ENCODE measurements at places on chromosomes 5 and 9.

- DNase-seq: no peak
Observed at GRCh38 chr5:82912462-82912861, 164.7 kb downstream of the TMEM167A start.

DNA sequence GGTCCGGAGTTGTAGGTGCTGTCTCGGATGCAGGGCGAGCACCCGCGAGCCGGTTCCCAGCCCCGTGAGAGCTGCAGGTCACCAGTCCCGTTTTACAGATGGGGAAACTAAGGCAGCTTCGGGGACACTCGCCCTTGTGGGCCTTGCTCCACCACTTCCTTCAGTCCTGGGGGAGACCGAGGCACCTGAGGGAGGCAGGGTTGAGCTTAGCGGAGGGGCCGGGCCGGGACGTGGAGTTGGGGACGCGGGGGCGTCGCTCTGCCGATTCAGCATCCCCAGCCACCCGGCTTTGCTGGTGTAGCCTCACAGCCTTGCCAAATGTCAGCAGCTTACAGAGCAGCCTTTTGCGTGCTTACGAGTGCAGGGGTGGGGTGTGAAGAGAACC lies 530 bp downstream of the BBLN start:
- no peak for DNase-seq

DNA sequence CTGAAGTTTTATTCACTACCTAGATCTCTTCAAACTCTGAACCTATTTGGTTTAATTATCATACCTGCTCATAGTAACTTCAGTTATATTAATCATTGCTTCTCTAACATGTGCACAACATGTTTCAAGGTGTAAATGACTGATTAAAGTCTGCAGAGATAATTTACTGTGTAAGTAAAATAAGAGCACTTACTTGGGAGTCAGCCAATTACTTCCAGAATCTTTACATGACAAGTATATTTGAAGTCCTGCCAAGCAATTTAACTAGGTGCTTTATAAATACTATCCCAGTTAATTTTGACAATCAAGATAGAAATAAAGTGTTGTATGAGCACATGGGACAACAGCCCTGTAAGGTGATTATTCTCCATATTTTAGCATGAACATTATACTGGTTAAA lies 109.9 kb downstream of the RFX3 start:
- DNase-seq: no peak

GRCh38 chr9:35277628-35278359 lies 116.0 kb downstream of the UNC13B start:
- no peak for DNase-seq

GRCh38 chr5:109836280-109836679 lies 146.6 kb downstream of the MAN2A1 start:
- no peak for DNase-seq

DNA sequence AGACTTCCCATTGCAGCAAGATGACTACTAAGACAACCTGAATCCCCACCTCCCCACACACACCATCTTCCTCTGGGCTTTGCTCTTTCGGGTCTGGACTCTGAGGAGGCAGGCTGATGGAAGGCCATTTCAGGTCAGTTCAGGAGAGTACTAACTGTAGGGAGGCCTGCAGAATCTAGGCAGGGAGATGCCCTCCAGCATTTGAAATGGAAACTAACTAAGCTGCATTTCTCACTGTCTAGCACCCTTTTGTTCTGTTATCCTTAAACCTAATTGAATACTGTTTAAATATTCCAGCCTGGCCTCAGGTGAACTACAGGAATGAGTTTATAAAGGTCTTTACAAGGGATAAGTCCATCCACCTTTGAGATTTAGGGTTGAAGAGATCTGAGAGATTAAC lies 4.9 kb upstream of the TBCA start:
- DNase-seq: no peak

GRCh38 chr5:84343171-84343570 lies 41.5 kb downstream of the EDIL3 start:
- DNase-seq: no peak

DNA sequence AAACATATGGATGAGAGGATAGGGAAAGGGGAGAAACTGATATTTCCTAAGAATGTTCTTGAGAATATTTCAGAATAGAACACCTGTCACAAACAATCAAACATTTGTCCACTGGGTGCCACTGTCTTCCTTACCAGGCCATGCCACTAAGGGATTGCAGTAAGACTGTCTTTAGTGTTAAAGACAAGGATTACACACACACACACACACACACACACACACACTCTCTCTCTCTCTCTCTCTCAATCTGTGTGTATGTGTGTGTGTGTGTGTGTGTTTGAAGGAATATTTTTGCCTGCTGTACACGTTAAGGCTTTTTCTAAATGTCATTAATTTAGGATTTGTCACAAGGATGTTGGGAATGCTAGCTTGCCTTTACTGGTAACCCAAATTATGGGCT lies 54.4 kb downstream of the CCDC192 start:
- no peak for DNase-seq

GRCh38 chr9:126157423-126157822 lies 169.2 kb upstream of the MVB12B start:
- no peak for DNase-seq

DNA sequence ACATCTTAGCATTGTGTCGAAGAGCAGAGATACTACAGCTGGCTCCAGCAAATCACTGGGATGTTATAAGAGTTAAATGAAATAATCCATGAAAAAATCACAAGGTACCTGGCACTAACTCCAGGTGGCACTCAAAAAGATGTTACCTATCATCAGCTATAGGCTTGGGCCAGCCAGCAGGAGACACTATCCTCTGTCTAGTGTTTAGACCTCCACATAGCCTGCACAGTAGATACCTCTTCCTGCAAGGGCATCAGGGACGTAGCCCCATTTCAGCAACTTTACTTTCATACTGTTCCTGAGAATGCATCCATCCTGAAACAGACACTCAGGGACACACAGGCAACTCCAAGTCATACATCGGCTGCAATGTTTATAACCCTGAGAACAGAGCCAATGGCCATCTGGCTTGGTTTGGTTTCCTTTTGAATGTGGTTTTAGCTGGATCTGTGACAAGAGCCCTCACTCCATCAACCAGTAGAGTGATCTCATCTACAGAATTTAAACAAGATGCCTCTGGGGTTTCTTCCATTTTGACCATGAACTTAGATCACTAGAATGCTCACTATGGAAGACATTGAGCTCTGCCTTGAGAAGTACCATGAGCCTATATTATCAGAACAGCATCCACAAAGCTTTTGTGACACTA lies 69.9 kb downstream of the TLE1 start:
- no peak for DNase-seq

- no peak for DNase-seq
Observed at GRCh38 chr5:147179562-147180147, 55.2 kb upstream of the STK32A start.

GRCh38 chr5:129601576-129601975 lies 141.5 kb downstream of the ADAMTS19 start:
- no peak for DNase-seq

DNA sequence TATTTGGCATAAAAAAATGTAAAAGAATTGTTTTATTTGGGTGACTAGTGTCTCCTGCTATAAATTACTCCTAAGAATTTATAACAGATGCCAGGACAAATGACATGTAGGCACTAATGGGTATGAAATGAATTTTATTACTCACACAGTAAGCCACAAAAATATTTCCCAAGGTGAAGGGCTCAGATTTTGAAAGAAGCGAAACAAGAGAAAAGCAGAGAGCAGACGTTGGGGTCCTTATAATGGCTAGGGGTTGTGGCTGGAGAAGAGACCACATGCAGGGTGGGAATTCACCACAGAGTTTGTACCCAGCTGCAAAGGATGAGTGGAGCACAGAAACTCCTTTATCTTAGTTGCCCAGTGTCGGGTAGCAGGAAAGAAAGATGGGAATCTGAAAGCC lies 45.0 kb upstream of the PRR16 start:
- DNase-seq: no peak

DNA sequence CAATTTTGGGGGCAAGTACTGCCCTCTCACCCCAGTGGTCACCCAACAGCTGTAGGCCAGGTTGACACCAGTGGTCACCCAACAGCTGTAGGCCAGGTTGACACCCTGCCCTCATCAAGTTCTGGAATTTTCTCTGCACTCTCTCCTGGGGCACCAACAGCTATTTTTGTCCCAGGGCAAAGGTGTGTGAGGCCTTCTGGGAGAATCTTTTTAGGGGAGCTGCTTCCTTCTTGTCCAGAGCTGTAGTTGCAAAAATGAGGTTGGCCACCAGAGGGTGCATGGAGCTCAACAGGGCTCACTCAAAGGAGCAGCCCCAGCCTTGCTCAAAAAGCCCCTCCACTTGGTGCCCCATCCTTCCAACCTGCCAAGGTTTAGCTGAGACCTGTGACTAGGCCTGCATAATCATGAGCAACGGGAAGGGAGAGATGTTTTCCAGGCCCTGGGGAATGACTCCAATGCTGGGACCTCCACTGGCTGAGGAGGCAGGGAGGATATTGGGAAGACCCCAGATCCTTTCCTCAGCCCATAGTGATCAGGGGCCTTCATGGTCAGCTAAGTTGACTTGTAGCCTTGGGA lies 10.6 kb upstream of the P4HA2 start:
- peak; percentile 55 for DNase-seq

GRCh38 chr9:130053109-130053503 lies 600 bp upstream of the GPR107 start:
- no peak for DNase-seq

- DNase-seq: no peak
Observed at GRCh38 chr5:19728571-19728970, 259.4 kb downstream of the CDH18 start.

GRCh38 chr5:55004729-55005128 lies 19.3 kb upstream of the GZMK start:
- DNase-seq: no peak

DNA sequence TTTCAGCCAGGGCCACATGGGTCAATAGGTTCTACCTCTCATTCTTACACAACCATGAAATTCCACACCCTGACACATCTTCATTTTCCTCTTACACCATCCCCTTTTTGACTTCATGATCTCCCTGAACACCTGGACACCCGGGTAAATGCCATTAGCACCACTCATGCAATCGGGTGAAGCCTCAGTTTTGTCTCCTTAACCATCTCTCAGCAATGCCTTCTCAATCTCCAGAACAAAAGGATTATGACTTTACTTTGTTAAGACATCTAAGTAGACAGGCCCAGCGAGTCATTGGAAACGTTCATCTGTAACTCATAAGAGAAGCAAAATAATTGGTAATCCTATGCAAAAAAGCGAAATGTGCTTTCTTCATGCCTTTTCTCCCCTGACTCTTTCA lies 49.9 kb downstream of the ADAMTS12 start:
- DNase-seq: no peak

DNA sequence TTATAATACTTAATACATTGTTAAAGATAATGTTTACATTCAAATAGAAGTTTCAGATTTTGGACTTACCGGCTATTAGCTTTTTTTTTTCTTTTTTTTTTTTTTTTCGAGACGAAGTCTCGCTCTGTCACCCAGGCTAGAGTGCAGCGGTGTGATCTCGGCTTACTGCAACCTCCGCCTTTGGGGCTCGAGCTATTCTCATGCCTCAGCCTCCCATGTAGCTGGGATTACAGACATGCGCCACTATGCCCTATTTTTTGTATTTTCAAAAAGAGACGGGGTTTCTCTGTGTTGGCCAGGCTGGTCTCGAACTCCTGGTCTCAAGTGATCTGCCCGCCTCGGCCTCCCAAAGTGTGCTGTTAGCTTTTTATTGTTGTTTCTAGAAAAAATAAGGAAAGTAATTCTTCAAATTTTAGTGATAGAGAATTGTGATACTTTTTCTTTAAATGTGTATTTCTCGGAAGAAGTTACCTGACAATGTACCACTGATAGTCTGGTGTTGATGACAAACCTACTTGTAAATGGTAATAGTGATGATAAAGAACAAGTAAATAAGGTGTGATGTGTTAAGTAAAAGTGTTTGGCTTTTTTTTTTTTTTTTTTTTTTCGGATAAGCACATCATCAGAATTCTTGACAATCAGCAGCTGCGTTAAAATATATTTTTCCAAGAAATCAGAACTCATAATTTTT lies 2.7 kb downstream of the CDC42SE2 start:
- DNase-seq: no peak

- no peak for DNase-seq
Observed at GRCh38 chr5:178223828-178224335, 8.7 kb downstream of the PHYKPL start.

GRCh38 chr9:82188817-82189216 lies 200.2 kb downstream of the SPATA31D1 start:
- DNase-seq: no peak

DNA sequence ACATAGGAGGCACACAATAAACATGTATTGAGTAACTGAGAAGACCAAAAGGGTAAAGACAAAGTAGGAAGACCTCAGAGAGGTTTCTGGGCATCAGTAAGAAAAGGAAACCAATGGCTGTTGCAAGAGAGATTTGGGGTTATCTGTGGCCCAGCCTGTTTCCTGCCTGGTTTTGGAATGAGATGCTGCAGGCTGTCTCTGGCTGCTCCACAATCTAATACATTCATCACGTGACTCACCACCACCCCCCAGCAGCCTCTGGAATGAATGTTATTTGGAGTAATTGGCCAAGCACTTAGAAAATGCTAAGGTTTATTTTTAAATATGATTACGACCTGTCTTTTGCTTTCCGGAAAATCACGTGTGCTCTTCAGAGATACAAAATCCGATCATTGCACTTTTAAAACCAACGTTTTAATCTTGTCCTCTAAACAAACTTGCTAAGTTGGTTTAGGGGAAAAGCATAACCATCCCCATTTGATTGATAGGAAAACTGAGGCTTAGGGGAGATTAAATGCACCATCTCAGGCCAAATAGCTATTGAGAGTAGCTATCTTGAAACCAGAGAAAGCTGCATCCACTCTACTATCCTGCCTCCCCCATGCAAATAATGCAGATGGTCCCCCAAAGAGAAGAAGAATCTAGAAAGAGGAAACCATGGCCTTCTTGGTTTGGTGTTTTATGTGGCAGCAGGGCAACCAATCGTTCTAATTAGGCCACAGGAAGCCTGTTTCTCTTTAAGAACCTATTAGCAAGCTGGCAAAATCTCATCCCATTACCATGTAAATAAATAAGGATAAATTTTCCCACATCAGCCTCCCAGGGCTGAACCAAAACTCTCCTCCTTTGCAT lies 151.8 kb upstream of the ADRA1B start:
- no peak for DNase-seq

GRCh38 chr9:2019723-2020122 lies 4.6 kb downstream of the SMARCA2 start:
- DNase-seq: no peak

DNA sequence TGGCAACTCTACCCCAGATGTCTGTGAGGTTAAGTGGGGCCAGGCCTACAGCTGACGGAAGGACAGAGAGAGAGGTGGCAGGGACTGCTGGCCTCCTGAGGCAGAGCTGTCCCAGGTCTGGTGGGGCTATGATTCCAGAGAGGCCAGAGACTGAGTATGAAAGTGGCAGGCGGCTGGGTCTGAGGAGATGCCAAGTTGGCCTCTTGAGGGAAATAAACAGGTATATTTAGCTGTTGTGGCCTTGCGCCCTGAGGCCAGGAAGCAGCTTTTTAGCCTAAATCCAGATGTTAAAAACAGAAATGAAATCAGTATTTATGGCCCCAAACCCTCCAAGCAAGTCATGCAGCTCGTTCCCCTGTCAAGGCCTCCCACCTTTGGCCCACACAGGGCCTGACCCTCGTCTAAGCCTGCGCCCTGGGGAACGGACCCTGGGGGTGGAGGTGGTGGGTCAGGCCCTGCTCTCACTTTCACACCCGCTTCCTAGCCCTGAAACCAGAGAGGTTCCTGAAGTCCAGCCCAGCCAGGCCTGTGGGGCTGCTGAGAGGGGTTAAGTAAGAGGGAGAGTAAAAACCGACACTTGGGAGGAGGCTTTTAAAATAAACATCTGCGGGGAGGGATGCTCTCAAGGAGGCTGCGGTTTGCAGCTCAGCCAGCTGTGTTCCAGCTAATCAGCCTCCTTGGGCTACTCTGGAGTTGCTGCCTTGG lies 18.7 kb downstream of the PCDHGC5 start:
- DNase-seq: no peak

- DNase-seq: no peak
Observed at GRCh38 chr9:132546148-132547051, 36.0 kb upstream of the BARHL1 start.
